NCI-H345 (cell line): ENCODE measurements at places on chromosomes 7 and 10.

GRCh38 chr7:78301407-78301806, 502.8 kb downstream of the PHTF2 start:
- no peak for DNase-seq

GRCh38 chr10:26527018-26527417, 88.9 kb downstream of the APBB1IP start:
- no peak for DNase-seq

DNA sequence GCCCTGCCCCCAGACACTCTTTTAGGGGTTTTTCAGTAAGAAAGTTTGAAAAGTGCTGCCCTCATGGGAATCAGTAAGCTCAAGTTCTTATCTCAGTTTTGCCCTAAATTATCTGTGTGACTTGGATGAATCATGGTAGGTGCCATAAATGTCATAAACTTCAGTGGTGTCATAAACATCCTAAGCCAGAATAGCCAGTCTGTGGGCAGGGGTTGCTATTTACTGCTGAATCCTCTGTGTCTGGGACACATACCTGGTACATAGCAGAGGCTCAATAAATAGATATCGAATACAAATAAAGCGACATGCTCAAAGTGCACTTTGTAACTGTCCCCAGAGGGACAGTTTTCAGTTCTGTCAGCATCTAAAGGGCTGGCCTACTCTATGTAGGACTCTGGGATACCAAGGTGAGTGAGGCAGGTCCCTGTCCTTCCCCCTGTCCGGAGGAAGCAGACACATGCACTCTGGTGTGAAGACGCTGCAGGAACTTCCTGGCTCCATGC, 502.1 kb downstream of the RPS24 start:
- DNase-seq = no peak

DNA sequence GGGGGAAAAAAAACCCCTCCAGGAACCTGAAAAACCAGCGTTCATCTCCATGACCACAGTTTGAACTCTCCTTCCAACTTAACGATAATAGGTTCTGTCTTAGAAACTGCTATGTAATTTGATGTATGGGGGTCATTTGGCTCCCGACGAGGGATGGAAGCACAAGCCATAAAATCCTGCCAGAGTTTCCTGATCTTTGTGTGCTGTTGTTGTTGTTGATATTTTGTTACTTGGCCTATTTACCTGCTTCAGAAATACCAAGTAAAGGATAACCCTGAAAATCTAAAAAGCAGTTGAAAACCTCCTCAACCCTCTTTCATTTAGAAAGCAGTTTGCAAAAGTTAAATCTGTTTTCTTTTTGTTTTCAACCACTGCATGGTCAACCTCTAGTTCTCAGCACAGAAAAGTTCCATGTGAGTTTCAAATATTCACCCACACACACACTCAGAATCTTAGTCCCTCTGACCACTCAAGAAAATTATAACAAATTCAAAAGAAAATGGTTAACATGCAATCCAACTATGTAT, 9.3 kb upstream of the HOXA2 start:
- DNase-seq = no peak

GRCh38 chr7:111735661-111736551, 173.6 kb upstream of the IMMP2L start:
- DNase-seq = peak; percentile 71

- no peak for DNase-seq
Observed at GRCh38 chr10:74139981-74140380, 10.6 kb downstream of the AP3M1 start.

GRCh38 chr7:73856941-73857340, 4.0 kb upstream of the TMEM270 start:
- DNase-seq = no peak

GRCh38 chr10:123136806-123137642, 1.3 kb downstream of the HMX3 start:
- DNase-seq = no peak

- no peak for DNase-seq
Observed at GRCh38 chr10:8513155-8514147, 459.0 kb downstream of the GATA3 start.

GRCh38 chr10:28892818-28893547, 215.7 kb downstream of the BAMBI start:
- no peak for DNase-seq

- no peak for DNase-seq
Observed at GRCh38 chr7:27198138-27198841, 1.6 kb downstream of the HOXA13 start.

GRCh38 chr10:29634764-29635625, at the start of gene SVIL:
Gene SVIL (minus strand): TSS chr10:29634971. CDS start chr10:29555058, 79,913 bp downstream.
- no peak for DNase-seq

DNA sequence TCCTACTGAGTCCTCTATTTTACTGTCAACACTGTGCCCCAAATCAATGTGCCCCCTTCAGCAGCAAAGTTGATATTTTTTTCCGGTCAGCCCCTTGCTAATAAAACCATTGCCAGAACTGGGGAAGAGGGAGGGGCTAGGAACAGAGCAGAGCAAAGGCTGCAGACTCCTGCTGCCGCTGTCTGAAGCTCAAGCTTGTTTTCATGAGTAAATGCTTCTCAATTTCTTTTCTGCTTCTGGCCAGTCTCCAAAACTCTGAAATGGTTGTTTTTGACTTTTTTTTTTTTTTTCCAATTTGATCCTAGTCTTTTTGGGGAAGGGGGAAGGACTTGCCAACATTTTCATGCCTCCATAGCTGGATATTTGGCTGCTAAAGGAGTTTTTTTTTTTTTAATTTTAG, 26.7 kb upstream of the PROSER2 start:
- no peak for DNase-seq

DNA sequence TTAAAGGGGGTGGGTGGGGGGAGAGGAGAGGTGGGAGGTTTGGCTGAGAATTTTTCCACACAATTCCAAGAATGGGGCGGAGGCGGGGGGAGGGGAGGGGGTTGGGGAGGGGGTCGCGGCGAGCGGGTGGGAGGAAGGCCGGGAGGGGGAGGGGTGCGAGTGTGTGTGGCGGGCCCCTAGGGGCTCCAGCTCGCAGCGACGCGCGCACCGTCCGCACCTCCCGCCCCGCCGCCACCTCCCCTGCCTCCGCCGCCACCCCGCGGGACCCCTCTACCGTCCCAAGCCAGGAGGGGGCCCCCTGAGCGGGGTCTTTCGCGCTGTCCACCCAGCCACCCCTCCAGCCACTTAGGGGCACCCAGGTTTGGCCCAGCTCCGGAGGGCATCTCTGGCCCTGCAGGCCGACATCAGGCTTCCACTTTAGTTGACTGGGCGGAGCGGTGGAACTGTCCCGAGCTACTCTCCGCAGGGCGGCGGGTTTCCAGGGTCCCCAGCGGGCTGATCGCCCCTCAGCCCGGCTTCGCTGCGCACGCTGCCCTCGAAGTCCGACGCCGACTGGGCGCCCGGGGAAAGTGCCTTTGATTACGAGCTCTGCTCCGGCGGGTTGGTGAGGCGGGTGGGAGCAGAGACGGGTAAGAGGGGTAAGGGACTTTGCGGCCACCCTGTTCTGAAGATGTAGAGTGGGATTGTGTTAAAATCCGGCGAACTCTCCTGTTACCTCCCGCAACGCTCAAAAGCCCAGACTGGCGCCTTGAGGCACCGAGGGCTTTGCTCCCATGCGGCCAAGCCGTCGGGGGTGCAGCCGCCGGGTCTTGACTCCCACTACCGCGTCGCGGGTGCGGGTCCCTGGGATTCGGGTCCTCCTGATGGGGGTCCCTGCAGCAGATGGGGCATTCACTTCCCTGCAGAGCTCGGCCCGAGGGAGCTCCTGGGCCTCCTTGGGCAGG, 1.8 kb upstream of the VAX1 start:
- DNase-seq = no peak

DNA sequence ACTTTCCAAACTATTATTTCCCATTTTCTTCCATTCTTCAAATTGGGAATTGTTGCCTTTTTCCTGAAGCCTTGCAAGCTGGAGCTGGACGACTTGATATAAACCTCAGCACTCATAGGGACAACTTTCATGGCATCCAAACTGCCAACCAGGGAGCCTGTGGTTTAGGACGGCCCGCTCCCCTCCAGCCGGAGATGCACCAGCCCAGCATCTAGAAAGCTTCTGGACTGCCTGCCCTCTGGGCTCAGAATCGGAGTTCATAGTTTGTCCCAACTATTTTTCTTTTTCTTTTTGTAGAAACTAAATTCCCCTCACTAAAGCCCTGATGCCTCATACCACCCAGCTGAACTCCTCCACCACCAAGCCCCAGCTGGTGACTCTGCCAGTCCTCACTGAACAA, 200.3 kb downstream of the DNAJB6 start:
- DNase-seq = no peak

DNA sequence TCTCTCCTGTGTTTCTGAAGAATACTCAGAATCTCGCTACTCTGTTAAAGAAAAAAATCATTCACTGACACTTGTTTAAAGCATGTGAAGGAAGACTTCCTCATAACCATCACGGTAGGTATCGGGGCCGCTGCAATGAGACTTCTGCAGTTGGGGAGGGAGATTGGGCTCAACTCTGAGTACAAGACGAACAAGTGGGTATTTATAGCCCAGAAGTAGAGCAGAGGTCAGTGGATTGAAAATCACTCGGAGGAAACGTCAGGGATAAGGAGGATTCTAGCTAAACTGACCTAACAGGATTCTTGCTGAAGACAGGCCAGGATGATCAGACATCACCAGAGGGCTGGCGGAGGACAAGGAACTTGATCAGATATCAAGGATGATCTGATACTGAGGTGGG, 33.3 kb downstream of the ITPRIP start:
- DNase-seq = no peak

DNA sequence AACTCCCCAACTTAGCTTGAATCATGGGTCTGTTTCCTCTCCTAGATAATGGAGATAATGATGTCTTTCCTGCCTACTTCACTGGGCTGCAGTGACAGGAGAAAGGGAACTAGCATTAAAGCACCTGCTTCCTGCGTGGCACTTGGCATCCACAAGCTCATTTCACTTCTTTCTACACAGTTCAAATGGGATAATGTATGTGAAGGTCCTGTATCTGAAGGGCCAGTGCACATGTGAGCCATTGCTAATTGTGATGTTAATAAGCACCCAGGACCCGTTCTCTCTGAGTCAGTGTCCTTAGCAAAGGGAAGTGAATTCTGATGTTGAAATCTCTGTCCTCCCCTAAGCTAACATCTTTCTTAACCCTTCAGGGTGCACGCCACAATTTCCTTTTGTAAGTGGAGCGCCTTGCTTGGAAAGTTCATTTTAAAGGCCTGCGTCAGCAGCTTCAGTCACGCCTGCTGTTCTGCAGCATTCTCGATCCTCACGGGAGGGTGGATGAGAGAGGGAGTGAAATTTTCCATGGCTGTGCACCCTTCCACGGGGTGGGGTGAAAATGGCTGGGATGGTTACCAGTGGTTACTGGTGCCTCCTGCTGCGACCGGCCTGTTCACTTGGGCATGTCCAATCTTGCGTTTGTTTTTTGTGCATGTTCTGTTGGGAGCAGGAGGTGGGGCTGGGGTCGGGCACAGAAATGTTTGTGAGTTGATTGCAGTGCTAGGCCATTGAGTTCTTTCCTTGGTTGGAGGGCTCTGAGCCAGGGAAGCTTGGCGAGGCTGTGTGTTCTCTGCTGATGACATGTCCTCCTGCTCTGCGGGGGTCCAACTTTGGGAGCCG, 59.2 kb downstream of the HK1 start:
- peak; percentile 65 for DNase-seq

DNA sequence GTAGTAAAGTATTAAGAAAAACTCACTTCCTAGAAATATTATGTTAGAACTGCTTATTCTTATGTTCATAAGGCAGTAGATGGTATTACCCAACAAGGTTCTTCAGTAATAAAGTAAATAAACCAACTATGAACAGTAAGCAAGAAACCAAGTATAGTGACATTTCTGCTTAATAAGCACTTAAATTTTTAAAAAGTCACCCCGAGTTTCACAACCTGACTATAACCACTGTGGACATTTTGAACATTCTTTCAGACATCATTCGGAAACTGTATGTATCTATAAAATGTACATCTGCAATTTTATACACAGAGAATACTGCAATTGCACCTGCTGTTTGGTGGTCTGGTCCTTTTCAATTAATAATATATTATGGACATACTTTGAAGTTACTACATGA, 1073.6 kb downstream of the XPNPEP1 start:
- no peak for DNase-seq

DNA sequence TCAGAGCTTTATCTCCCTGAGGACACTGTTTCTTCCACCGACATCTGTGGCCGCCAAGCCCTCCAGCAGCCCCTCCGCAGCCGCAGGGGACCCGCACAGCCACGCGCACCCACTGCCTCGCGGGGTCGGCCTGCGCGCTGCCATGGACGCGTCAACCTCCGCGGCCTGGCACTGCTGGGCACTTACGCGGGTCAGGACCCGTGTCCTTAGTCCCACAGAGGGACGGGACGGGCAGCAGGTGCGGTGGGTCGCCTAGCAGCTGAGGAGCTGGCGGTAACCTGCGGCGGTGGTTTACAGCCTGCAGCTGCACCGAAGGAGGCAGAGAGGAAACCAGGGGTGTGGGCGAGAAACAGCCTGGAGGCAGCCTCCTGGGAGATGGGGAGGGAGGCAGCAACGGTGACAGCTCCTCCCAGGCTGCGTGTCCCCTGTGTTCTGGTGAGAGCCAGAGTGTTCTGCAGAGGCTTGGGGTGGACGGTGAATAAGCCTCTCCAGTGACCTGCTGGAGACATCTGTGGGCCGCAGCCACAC, 61.3 kb downstream of the SEC61G start:
- no peak for DNase-seq

- DNase-seq = no peak
Observed at GRCh38 chr7:4683884-4684565, 1.9 kb downstream of the FOXK1 start.

DNA sequence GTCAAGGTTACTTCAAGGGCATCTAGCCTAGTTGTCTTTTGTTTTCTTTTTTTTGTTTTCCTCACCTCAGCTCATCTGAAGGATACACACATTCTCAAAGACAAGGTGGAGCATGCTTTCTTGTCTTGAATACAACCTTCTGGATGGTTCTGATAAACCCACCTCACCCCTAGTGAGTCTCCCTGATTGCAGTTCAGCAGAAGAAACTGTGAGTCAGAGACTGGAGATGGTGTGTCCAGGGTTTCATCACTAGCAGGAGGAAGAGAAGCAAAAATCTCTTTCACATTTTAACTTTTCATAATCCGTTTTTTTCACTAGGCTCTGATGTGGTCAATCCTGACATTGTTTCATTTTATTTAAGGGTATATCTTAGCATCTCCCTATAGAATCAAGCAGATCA, 143.0 kb upstream of the NRBF2 start:
- DNase-seq = no peak

- no peak for DNase-seq
Observed at GRCh38 chr10:53358536-53358935, 586.0 kb upstream of the MBL2 start.

- no peak for DNase-seq
Observed at GRCh38 chr7:66415659-66416265, 210.6 kb downstream of the TPST1 start.
